Kidney (tissue), 22 donors: ENCODE measurements at places on chromosomes 3 and 15. TPM values are rescaled to one million over a fixed set of nuclear protein-coding genes. Genes with fewer than 3 reads are reported as not detected.

DNA sequence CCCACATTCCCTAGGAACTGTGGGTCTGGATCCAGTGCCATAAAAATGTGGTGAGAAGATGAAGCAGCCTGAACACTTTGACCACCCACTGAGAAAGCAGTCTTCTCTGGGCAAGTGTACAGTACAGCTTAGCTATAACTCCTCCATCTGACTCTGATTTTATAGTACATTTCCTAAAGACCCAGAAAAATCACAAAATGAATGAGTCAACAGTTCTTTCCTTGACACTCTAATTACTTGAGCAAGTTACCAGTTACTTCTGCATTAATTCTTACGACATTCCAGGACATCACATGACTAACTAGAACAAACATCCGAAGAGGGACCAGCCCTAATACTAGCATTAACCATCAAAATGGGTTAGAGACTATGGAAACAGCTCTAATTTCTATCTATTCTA lies 148.1 kb upstream of the PEX5L start:
- DNase-seq: no peak

GRCh38 chr3:37694284-37694675 lies 167.4 kb upstream of the CTDSPL start:
- no peak for DNase-seq

The THAP10 gene
- 3.5 TPM for total RNA-seq

DNA sequence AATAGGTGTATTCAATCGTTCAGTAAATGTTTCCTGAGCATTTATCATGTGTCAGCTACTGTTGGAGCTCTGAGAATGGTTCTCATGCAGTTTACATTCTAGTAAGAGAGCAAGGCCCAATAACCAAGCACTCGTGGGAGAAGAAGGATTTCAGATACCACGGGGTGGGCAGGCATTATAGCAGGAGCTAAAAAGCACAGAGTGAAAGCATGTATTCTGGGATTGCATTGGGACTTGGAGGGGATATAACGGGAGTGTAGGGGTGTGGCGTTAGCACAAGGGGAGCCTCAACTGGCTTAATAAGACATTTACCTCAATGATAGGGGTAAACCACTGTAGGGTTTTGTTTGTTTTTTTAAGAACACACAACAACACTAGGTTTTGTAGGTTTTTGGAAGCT lies 1.6 kb upstream of the SIAH2 start:
- no peak for DNase-seq

DNA sequence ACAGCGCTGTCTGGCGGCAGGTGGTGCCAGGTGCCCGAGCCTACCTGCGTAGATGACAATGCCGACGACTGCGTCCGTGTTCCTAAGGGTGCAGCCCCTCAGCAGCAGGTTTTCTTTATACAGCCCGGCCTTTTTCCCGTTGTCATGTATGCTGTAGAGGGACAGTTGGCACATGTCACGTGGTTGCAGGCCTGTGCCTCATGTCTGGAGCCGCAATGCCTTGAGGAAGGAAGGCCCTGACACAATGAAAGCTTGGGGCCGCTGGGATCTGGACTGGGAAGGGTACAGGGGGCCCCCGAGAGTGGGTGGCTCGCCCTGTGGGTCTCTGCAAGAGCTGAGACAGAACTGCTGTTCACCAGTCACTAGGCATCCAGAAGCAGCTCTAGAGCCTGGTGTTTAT lies 136.0 kb downstream of the ATP10A start:
- no peak for DNase-seq

DNA sequence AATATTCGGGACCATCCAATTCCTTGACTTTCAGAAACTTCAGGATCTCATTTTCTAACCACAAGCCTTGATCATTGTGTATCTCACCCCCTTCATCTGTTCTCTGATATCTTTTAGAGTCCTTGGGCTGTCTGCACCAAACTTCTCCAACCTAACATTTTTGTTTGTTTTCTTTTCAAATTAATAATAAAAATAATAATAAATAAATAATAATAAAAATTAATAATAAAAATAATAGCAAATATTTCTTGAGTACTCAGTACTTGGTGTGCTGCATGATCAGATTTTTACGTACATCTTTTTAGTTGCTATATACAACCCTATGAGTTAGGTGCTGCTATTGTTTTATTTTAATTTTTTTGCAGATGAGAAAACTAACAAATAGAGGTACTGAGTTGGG lies 70.2 kb upstream of the TPRG1 start:
- DNase-seq: no peak

The FETUB gene
- not detected for total RNA-seq
